Left lung (tissue), 14 donors: ENCODE measurements at places on chromosomes 6 and 20. TPM values are rescaled to one million over a fixed set of nuclear protein-coding genes. Genes with fewer than 3 reads are reported as not detected.
A peak's percentile ranks its signal among the peaks of the same experiment; 100 is the strongest.

DNA sequence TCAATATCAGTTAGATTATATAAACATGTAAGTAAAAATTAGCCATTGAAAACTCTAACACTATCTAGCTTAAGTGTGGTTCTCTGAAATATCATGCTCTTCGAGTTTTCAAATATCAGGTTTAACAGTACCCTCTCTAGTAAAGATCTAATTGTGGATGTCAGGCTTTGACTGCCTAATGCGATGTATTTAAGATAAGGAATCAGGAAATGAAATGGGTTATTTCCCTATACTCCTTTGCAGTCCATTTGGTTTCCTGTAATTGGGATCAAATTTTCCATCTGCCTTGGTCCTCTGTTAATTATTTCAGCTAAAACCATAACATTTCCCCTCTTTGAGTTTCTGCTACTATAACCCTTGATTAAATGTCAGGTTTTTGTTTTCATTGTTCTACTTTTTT, 361.3 kb upstream of the MMS22L start:
- no peak for DNase-seq

- no peak for DNase-seq
Measured at GRCh38 chr6:45965792-45966191, 49.9 kb downstream of the CLIC5 start.

GRCh38 chr20:43715511-43715910, 11.3 kb downstream of the GTSF1L start:
- DNase-seq, result no peak

DNA sequence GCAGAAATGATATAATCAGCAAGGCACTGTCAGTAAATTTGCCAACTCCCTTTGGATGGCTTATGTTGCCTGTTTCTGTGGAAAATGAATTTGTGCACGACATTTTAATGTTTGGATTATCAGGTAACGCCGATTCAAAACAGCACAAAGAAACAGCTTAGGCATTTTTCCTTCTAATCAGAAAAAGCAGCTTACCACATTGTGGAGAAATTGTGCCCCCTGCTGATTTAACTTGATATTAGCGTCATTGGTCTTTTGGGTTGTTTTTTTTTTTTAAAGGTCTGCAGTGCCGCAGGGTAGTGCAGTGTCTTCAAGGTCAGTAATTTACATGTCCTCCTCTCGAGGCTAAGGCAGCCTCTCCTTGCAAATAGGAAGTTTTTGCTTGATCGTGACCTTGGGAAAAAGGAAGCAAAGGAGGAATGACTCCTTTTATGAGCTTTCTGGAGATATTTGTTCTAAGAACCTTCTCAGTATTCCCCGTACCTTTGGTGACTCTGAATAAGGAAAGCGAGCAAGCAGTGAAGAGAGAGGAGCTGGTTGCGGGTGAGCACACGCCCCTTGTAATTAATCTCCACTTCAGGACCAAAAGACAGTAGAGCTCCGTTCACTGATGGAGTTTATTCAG, 79.1 kb downstream of the ELOVL4 start:
- DNase-seq, result peak; percentile 76

DNA sequence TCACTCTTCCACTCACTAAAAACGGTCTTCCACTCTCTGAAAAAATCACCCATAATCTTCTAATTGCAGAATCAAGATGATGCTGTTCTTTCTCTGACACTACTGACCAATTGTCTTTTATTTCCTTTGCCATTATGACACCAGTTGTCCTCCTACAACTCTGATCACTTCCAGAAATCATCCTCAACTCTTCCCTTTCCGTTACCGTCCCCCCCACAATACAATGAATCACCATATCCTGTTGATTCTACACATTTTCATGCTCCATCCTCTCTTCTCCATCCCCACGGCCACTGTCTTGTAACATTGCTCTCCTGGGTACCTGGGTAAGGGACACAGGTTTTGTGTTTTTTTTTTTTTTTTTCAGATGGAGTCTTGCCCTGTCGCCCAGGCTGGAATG, 2.5 kb upstream of the PPP2R5D start:
- DNase-seq, result no peak

DNA sequence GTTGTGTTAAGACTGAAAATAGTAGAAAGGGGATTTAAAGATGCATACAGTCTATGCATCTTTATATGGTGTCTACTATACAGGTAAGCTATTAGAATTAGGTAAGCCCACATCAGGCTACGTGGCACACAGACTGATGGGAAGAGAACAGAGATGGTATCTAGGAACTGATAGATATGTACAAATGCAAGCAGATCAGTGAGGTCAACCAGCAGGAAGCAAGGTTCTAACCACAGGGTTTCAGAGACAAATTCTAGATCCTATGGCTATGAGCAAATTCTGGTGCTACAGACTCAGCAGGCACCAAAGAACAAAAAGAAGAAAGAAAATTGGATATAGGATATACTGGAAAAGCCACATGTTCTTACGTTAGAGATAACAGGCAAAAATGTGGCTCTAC, 110.6 kb downstream of the TRDN start:
- DNase-seq, result no peak

Gene CRYBG1
- 9.9 TPM for polyA plus RNA-seq
